Activated naive CD4-positive, alpha-beta T cell (primary cell): ENCODE measurements at places on chromosomes 5 and 9.

DNA sequence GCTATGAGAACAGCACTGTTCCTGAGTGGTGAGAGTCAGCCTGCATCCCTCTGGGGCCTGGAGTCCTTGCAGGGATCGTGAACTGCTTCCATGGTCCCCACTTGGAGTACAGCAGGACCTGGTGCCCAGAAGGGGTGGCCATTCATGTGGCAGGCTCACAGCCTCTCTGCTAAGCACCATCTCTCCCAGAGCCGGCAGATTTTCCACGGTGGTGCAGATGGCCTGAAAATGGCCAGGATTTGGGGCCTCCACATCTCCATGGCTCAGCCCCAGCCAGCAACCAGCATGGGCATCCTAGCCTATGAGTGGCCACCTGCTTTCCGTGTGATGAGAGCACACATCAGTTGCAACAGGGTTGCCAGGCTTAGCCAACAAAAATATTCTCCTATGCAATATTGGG lies 33.9 kb upstream of the SEMA4D start:
- no peak for DNase-seq

DNA sequence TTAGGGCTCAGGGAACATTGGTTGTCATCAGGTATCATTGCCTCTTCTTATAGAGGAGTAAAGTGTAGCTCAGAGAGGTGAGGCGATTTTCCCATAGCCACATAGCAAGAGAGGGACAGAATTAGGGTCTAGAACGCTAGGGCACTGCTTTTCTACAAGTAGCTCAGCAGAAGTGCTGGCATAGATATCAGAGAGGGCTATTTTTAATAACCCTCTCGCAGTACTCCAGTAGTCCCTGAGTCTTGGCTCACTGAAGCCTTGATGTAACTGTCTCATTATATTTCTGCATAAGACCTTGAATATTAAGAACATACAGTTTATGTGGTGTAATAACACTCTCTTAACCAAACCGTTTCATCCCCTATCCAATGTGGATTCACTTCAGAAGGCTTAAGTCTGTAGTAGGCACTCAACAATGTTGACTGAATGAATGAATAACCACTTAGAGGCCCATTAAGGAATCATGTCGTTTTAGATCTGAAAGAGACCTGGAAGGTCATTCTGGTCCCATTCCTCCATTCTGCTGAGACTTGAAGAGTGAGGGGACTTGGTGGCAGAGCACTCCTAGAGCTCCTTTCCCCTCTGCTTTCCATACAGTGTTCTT lies 4.7 kb upstream of the FRMPD1 start:
- no peak for DNase-seq

DNA sequence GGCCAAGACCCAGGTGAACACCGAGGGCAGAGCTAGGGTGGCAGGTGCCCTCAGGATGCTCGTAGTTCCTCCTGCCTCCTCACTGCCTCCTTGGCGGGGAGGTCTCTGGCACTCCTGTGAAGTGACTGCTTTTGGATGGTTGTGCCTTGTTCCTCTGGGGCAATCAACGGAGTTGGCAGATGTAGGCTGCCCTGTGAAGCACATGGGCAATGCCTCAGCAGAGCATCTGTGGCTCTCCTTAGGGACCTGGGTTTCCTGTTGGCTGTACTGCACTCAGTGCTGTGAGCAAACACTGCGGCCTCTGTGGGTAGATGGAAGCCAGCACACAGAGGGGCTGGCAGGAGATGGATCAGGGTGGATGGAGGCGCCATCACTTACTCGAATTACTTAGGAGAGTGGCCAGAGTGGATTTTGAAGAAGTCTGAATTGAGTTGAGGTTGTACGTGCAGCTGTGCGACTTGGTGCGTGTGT lies 71.4 kb upstream of the COL5A1 start:
- no peak for DNase-seq

GRCh38 chr5:231661-232060 lies 13.5 kb downstream of the SDHA start:
- no peak for DNase-seq

DNA sequence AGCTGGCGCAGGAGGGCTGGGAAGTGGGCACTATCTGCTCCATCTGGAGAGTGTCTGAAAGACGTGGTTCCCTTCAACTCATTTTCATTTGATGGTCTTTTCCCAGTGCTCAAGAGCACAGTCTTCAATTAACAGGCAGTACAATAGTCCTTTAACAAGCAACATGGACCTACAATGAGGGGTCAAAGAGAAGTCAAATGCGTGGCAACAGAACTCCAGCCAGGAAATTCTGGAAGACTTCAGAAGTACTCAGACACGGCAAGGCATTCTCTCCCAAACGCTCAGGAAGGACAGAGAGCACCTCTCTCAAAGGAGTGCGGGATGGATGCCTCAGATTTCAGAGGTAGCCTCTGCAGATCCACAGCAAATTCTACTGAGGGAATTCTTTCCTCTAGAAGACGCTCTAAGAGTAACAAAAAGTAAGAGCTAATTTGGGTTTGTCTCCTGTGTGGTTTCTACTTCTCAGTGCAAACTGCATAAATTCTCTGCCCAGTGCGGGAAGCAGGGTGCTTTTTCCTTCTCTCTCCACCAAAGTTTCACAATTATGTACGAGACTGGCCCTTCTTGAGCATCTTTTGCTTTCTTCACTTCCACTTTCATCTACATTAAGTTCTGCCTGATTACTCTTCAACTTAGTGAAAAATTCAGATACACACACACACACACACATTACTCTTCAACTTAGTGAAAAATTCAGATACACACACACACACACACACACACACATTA lies 56.4 kb downstream of the LHFPL2 start:
- no peak for DNase-seq

GRCh38 chr5:2699686-2700085 lies 51.8 kb downstream of the IRX2 start:
- DNase-seq, result no peak

GRCh38 chr5:87340716-87341115 lies 72.0 kb downstream of the CCNH start:
- no peak for DNase-seq

GRCh38 chr9:134375430-134376385 lies 49.5 kb downstream of the RXRA start:
- no peak for DNase-seq

DNA sequence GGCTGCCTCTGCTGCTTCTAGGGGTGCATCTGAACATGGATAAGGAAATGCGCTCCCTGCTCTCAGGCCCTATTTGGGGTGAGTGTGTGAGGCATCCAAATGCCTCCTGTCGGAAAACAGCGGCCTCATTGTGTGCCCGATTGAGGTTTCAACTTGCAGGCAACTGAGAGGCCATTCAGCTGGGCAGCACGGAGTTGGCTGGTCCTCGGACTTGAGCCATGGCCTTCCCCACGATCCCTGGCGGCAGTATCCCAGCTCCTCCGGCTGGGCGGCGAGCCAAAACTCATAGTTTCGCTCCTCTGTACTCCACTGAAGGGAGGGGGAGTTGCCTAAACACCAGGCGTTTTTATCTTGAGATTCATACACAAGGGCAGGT lies 597.3 kb upstream of the SGCD start:
- DNase-seq, result no peak

GRCh38 chr5:133050521-133050920 lies 1.3 kb upstream of the HSPA4 start:
- DNase-seq, result no peak

GRCh38 chr9:109821711-109822110 lies 41.7 kb downstream of the PALM2AKAP2 start:
- DNase-seq, result no peak

GRCh38 chr9:86753836-86754235 lies 193.5 kb downstream of the GAS1 start:
- DNase-seq, result no peak

DNA sequence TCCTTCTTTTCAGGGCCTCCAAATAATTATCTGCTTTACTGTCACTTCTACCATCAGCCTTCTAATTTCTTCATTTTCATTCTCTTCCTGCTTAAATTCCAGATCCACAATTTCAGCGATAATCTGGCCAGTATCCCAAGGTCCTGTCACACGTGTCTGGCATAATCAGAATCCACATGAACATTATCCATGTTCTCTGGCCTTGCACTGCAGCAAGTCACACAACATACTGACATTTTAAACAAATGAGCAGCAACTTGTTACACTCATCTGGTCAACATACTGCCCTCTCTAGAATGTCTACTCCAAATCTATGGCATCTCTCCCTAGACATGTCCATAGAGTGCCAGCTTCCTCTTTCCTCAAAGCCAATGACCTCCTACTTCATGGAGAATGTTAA lies 43.8 kb upstream of the RASEF start:
- DNase-seq, result no peak

- no peak for DNase-seq
These were observed 91.4 kb downstream of the ADAMTS12 start for GRCh38 chr5:33800241-33800950.

DNA sequence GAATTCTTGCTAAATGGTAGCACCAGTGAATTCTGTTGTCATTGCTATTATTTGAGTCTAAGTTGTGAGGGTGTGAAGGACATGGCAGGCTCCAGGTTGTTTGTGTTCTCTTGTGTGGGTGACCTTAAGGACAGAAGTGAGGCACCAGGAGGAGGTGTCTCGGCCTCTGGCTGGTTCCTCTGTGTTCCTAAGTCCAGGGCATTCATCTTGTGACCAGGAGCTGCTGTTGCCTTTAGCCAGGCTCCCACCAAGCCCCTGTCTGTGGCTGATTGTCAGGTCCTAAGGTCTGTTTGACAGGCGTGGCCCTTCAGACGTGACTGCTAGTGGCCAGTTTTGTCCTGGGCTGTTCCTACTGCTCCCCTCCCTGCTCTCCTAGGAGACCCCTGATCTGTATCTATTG lies 89.4 kb downstream of the ANGPTL2 start:
- DNase-seq, result no peak

DNA sequence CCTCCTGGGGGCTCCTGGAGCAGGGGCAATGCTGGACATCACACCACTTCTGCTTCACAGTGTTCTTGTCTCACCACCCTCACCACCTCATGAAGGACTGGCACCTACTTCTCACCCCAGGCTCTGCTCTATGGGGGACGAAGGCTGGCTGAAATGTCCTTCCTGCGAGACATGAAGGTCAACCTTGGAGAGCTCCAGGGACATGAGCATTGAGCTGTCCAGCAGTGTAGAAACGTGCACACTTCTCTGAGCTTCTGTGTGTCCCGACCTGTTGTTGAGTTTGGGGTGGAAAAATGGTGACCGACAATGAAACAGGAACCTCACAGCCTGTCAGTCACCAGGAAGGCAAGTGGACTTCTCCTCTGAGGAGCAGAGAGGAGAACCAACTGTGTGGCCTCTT lies 68.6 kb upstream of the ADAMTS16 start:
- DNase-seq, result no peak

DNA sequence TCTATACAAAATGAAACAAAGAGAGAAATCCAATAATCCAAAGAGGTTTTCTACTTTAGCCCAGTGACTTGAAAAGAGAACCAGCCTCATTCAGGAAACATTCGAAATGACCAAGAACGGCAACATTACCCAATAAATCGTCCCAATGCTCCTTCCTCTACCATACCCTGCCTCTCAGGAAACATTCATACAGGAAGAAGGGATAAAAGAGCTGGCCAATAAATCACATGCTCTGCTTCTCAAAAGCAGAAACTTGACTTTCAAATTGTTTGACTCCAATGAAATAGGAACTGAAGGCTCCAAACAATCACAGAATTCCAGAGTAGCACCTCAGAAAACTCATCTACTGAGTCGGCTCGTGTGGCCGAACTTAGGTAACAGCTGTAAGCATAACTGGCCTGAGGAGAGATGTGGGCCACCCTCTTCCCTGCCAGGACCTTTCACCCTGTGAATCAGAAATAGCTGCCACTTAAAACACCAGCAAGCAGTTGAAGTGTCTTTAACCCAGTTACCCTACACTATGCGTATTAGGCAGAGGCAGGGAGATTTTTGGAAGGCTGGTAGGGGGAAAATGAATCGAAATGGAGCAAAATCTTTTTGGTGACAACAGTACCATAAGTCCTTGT lies 14.6 kb downstream of the ARL15 start:
- DNase-seq, result no peak

GRCh38 chr9:16870596-16871335 lies at the start of gene BNC2:
Gene BNC2, minus strand, starts transcription at chr9:16870670. Its CDS starts 22 bp downstream, at chr9:16870648.
- no peak for DNase-seq

DNA sequence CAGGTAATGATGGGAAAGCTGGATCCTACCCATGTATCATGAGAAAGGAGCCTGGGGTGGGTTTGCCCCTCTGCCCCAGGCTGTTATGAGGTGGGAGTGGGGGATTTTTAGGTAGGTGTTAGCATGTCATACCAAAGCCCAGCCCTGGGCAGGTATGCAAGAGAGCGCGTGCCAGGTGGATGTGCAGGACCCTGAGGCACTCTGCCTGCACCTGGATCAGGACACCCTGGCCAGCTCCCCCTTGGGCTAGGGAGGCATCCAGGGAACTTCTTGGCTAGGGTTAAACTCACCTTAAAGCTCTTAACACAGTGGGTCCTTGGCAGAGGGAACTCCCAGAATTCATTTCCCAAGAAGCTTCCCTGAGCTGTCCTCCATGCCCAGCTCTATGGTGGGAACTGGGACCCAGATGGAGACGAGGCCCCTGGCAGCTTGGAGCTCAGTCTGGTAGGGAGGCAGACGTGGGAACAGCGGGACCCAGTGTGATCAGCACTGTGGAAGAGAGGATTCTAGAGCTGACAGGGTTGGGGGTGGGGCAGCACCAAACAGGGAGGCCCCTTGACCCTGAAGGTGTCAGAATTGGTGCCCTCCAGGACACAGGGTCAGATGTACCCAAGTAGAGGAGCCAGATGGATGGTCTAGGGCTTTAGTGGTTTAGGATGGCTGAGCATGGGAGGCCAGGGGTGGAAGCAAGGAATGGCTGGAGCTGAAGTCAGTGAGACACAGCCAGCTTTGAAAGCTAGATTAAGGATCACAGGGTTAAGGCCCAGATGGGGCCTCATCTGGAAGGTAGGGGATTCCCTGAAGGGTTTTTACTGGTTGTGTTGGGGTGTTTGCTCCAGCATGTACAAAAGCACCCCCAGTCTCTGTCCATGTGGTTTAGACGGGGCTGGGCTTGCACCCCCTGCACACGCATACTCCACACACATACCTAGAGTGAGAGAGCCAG lies 2.2 kb upstream of the PRR7 start:
- no peak for DNase-seq
